GM04504 (cell line): ENCODE measurements at places on chromosomes 6 and 20.

DNA sequence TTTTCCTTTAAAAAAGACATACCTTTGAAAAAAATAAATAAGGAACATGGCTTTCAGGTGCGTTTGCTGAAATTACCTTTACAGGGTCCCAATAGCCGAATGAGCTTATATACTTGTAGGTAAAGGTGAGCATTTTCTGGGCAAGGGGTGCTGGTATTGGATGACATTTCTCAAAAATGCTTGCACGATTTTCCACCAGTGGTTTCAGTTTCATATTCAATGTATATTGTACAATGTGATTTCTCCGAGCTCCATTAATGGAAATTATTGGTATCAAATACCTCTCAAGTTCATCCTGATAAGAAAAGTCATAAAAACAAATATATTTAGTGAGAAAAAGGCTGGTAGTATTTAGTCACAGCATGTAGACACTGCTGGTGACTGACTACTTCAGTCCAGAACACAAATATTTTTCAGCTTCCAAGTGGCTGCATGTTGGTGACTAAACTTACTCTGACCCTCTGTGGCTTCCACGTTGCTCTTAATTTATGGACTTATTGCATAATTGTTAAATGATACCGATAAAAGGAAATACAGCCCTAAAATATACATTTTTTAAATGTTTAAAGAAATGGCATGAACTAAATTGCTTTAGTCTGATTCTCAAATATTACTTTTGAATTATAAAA is 32.9 kb upstream of the ZBTB24 start:
- DNase-seq = no peak

GRCh38 chr6:34324738-34325444 is 67.6 kb downstream of the NUDT3 start:
- peak; percentile 21 for DNase-seq

GRCh38 chr20:7841971-7842310 is 98.3 kb downstream of the HAO1 start:
- DNase-seq = peak; percentile 48

DNA sequence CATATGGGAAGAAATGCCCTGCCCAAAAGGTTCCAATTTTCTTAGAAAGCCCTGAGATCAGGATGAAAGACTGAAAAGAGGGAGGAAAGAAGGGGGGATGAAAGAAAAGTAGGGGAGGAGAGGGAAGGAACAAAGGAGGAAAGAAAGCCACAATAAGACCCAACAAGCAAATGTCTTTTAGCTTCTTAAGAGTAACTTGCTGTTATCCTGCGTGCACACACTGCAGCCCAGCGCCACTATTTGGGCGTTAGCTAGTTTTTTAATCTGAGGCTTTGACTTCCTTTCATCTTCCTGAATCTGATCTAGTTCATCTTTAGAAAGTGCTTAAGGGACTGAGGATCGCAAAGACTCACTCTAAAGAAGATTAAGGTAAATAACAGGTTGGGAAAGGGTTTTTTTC is 77.4 kb upstream of the HDDC2 start:
- DNase-seq = no peak

DNA sequence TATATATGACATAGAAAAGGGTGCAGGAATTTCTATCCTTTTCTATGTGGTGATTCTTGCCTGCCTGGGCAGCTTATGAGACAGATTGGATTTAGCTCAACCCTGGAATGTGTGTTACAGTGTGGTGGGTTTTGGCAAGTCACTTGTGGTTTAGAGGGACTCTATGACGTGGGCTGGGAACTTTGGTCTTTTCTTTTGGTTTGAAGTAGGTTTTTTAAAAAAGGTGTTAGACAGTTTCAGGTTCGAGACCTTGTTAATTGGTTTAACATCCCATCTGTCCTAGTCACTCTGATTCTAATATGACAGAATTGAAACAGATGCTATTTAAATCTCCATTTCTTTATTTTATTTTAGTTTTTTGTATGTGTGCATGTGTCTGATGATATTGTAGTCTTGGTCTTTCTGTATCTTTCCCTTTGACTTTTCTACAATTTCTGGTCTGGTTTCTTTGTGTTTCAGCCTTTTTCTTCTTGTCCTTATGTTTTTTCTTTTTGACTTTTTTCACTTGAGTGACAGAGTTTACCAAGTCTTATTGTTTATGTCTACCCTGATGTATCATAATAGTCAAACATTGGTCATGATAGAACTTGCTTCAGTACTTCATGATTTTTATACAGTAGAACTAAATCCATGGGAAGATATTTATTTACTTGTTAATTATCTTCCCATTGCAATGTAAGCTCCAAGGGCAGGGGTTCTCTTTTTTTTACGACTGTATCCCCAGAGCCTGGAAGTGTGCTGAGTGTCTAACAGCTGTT is 174.3 kb downstream of the CDKAL1 start:
- no peak for DNase-seq
